ENCODE measurements at places on chromosomes 6 and 20.

GRCh38 chr20:24943731-24944130 is 5.3 kb upstream of the CST7 start:
- DNase-seq, result no peak

GRCh38 chr6:71471718-71472117 is 183.1 kb downstream of the OGFRL1 start:
- no peak for DNase-seq

DNA sequence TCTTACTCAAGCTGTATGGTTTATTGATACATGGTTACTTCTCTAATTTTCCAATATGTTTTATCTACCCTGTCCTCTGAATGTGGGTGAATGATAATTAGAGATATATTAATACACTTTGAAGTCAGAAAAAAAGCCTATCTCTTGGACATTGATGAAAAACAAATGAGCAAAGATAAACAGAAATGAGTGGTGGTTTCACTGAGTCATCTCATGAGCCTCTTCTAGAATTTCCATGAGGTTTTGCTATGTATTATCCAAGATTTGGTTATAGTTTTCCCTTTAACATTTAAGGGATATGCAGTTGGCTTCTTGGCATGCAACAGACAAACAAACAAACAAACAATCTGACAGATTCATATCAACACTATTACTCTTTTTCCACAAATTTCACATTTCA is 586.8 kb downstream of the RFPL4B start:
- DNase-seq, result no peak

- no peak for DNase-seq
Measured at GRCh38 chr20:56779452-56780143, 150.5 kb downstream of the TFAP2C start.

DNA sequence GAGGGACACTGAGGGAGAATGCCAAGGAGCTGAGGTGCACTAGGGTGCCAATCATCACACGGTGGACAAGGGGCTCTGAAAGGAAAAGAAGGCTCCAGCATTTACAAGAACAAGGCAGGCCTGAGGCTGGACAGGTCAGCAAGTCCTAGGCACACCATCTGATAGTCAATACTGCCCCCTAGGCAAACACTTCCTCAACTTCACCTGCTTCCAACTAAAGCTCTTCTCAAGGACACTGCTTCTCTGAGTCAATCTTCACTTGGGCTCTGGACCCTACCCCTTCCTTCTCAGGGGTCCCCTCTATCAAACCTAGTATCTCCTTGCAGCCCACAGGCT is 37.7 kb upstream of the SLC4A11 start:
- no peak for DNase-seq

GRCh38 chr6:36207155-36207554 is 10.6 kb downstream of the BRPF3 start:
- DNase-seq, result no peak

DNA sequence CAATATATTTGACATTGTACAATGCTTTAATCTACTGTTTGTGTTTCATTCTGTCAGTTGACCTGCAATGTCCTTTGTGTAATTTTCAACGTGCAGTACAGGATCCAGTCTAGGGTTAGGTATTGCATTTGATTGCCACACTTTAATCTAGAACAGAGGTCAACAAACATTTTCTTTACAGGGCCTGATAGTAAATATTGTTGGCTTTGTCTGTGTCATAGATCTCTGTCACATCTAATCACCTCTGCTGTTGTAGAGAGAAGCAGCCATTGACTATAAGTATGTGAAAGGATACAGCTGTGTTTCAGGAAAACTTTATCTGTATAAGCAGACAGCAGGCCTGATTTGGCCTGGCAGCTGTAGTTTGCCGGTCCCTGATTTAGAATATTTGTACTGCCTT is 39.3 kb downstream of the ATRN start:
- DNase-seq, result no peak

Data from stimulated activated CD4-positive, alpha-beta T cell treated with anti-CD3 and anti-CD28 coated beads, Interleukin-12 subunit alpha, Interleukin-12 subunit beta, amount 100 ng/mL, for 48 hours (primary cell).